Naive thymus-derived CD4-positive, alpha-beta T cell (primary cell): ENCODE measurements at places on chromosomes 5 and 9. TPM values are rescaled to one million over a fixed set of nuclear protein-coding genes. Genes with fewer than 3 reads are reported as not detected.

DNA sequence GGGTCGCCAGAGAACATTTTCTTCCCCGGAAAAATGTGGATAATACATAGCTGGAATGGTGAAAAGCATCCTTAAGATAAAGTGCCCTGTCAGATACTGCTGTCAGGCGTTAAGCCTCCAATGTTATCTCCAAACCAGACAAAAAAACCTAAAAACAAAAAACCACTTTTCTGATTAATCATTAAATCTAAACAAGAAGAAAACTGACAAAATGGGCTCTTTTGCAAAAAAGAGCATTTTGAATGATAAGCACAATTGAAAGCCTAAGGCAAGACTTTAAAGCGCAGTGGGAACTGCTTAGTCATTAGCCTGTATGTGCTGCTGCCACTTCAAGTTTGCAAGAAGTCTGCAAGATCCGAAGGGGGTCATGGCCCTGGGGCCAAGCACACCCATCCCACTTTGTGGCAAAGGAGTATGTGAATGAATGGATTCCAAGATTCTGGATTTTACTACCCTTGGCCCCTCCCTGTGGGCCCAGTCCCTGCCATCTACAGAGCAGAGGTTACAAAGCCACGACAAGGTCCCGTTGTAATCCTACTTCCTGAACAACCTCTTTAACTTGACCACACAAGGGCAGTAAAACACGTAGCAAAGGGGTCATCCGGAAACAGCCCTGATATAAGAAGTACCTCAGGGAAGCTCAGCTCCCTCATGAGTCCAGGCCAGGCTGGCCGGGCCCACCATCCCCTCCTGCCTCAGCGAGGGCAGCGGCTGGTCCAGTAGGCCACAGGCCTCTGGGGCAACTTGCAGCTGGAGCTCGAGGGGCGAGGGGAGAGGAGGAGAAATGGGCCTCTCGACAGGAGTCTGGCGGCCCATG, 29.7 kb downstream of the SHB start:
- no peak for DNase-seq
- no peaks in the 10 kb centered on the region for H3K36me3 ChIP-seq
- H3K4me1 ChIP-seq: no peaks in the 10 kb centered on the region
- no peak overlapping the region for H3K27ac ChIP-seq
- no peak overlapping the region for H3K4me3 ChIP-seq

DNA sequence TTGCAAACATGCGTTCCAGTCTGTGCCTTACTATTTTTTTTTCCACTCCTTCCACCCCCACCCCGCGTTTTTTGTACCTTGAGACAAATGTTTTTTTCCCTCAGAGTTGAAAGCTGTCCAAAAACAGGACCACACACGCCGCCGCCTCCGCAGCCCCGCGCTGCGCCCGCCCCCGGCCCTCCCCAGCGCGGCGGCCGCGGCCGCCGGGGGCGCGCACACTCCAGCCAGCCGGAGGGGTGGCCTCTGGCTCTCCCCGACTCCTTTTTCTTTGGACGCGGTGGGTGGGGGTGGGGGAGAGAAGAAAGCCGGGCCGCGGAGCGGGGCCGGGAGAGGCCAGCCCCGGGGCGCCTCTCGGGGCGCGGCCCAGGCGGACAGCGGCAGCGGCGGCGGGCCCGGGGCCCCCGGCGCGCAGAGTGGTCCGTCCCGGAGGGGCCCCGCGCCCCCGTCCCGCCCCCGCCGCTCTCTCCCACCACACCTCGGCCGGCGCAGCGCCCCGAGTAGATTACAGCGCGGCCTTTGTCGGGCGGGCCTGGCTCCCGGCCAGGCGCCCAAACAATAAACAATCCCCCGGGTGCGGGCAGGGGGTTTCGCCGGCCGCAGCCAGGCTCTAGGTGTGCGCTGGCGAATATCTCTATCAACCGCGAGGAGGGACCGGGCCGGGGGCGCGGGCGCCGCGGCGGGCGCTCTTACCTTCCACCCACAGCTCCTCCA, 10.9 kb downstream of the PTCH1 start:
- H3K4me1 ChIP-seq: peaks cover 7% of the 10 kb centered on the region
- peak overlapping the region; percentile 54 for H3K27ac ChIP-seq
- H3K27me3 ChIP-seq: no peaks in the 10 kb centered on the region
- H3K36me3 ChIP-seq: no peaks in the 10 kb centered on the region

DNA sequence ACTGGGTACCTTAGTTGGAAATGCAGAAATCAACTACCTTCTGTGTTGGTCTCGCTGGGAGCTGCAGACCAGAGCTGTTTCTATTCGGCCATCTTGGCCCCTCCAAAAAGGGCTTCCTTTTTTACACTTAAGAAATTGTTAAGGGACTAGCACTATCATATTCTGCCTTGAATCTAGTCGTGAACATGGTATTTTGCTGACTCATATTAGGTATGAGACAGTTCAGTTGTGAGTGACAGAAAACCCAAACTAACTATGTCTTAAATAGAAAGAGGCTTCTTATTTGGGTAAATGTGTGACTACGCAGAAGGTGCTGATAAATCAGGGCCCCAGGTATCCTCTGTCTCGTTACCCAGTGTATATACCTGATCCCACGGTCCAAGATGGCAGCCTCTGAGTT, 298.2 kb downstream of the EDIL3 start:
- H3K36me3 ChIP-seq: no peaks in the 10 kb centered on the region
- no peak for DNase-seq

DNA sequence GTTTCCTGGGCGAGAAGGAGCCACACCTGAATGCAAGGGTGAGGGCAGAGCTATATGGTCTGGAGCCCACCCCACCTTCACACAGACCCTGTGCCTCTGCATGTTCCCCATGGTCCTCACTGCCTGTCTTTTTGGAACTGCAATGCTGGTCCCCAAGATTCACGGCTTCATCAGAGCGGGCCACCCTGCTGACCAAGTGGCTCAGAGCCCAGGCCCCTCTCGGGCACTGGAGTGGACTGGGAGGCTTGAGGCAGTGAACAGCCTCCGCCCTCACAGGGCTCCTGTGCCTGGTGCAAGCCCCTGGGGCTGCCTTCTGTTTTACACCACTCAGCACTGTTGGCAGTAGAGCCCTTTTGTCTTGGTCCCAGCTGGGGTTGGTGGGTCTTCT, 143.2 kb downstream of the CACNA1B start:
- no peak for DNase-seq
- H3K36me3 ChIP-seq: no peaks in the 10 kb centered on the region
- H3K4me1 ChIP-seq: no peaks in the 10 kb centered on the region
- H3K27ac ChIP-seq: no peak overlapping the region
- no peaks in the 10 kb centered on the region for H3K27me3 ChIP-seq

DNA sequence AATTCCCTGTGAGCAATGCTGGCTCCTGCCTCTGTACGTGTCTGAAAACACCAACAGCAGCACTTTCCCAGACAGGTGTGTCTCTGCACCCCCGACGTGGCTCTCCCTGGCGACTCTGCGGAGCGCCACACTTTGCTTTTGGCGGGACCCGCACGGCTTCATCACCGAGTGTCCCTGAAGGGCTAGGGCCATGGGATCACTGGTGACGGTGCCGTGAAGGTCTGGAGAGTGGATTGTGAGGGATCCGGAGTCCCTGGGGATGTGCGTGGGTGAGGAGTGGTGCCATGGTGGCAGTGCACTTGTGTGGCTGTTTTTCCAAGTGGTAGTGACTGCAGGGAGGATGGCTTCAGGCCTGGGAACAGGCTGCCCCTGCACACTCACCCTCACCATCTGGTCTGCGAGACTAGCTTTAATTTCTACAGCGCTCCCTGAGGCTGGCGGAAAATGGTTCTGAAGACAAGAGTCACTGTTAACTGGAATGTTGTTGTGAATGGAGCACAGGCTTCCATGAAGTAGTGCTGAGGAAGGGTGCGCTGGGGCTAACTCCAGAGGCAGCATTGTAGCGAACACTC, 3.2 kb downstream of the NKD2 start:
- no peak for DNase-seq
- H3K36me3 ChIP-seq: no peaks in the 10 kb centered on the region

- H3K4me3 ChIP-seq: no peak overlapping the region
- no peaks in the 10 kb centered on the region for H3K4me1 ChIP-seq
- H3K27ac ChIP-seq: no peak overlapping the region
- H3K27me3 ChIP-seq: no peaks in the 10 kb centered on the region
- no peak for DNase-seq
Observed at GRCh38 chr5:110371725-110372041, 354.8 kb downstream of the TMEM232 start.

DNA sequence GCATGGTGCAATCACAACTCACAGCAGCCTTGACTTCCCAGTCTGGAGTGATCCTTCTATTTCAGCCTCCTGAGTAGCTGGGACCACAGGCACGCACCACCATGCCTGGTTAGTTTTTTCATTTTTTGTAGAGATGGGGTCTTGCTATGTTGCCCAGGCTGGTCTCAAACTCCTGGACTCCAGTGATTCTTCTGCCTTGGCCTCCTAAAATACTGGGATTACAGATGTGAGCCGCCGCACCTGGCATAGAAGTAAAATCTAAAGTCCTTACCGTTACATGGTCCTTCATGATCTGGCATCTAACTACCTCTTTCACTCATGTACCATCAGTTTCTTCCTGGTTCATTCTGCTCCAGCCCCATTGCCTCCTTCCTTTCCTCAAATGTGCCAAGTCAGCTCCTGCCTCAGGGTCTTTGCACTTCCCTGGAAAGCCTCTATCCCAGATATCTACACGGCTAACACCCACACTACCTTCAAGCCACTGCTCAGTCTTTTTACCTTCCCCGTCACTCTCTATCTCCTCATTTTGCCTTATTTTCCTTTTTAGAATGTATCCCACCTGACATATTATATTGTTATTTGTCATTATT, 6.9 kb upstream of the RBM27 start:
- H3K36me3 ChIP-seq: no peaks in the 10 kb centered on the region
- no peak overlapping the region for H3K4me3 ChIP-seq
- H3K27ac ChIP-seq: no peak overlapping the region

GRCh38 chr9:75197561-75197960, 109.2 kb downstream of the OSTF1 start:
- no peaks in the 10 kb centered on the region for H3K36me3 ChIP-seq
- no peak overlapping the region for H3K4me3 ChIP-seq
- H3K27me3 ChIP-seq: no peaks in the 10 kb centered on the region
- H3K4me1 ChIP-seq: no peaks in the 10 kb centered on the region

GRCh38 chr5:68456756-68457217, 241.2 kb downstream of the PIK3R1 start:
- DNase-seq: no peak
- no peaks in the 10 kb centered on the region for H3K36me3 ChIP-seq
- H3K4me1 ChIP-seq: no peaks in the 10 kb centered on the region
- H3K4me3 ChIP-seq: no peak overlapping the region
- no peaks in the 10 kb centered on the region for H3K27me3 ChIP-seq

- no peak for DNase-seq
- no peaks in the 10 kb centered on the region for H3K27me3 ChIP-seq
- H3K4me1 ChIP-seq: no peaks in the 10 kb centered on the region
- no peak overlapping the region for H3K4me3 ChIP-seq
Observed at GRCh38 chr5:10645146-10645545, 81.3 kb downstream of the ANKRD33B start.

DNA sequence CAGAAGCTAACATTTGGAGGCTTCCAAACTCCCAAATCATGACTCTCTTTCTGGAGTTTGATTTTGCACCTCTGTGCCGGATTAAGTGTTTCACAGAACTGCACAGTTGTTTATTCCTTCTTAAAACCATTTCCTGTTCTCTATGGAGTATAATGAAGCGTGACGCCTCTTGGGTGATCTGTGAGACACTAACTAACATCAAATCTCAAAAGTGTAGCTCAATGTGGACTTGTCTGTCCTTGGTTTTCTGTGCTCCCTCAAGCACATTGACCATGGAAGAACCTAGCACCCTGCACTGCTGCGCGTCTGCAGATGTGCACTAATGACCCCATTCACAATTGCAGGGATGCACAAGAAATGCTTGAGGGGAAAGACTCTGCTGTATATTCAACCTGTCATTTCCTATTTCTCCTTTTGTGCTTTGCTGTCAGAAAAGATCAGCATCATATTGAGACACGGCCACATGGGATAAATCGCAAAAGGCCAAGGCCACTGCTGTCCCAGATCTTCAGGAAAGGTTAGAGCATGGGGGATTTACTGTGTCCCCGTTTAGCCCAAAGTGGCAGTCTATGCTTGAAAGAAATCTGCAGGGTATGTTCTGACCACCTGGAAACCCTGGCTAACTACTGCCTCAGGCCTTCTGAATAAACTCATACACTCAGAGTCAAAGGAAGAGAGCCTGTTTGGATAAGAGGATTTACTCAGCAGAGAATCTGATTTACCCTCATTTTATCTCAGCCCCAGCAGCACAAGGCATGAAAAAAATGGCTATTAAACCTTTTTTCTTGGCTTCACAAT, 109.6 kb downstream of the BAAT start:
- DNase-seq: no peak
- H3K27me3 ChIP-seq: no peaks in the 10 kb centered on the region
- H3K4me1 ChIP-seq: no peaks in the 10 kb centered on the region
- no peak overlapping the region for H3K27ac ChIP-seq

DNA sequence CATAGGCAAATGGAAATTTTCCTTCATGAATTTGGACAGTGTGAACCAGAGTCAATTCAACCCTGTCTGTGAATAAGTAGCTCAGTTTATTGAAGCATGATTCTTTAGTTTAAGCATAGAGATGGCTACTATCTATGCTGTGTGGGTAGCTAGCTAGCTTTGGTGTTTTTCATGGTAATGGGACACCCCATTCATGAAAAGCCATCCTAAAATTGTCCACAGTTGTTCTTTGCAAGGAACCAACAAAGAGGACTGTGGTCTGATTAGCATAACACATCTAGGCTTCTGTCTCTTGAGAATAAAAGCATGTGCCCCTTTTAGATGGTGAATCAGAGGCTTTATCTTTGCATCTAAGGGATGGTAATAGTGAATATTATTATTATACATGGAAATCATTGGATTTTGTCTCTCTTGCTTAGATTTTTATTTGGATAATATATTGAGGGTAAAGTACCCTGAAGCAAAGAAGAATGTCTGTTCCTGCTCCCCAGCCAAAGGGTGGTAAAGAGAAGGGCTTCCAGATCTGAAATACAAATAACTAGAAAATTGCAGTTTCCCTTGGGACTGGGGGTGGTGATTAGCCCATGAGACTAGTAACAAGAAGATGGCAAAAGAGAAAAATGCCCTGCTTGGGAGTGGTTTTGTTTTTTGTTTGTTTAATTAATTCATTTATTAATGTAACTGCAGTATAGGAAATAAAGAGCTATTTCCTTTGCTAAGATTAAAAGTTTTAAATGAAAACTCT, 624.2 kb upstream of the ZNF608 start:
- no peak for DNase-seq
- no peaks in the 10 kb centered on the region for H3K4me1 ChIP-seq
- no peaks in the 10 kb centered on the region for H3K36me3 ChIP-seq
- H3K27me3 ChIP-seq: no peaks in the 10 kb centered on the region

DNA sequence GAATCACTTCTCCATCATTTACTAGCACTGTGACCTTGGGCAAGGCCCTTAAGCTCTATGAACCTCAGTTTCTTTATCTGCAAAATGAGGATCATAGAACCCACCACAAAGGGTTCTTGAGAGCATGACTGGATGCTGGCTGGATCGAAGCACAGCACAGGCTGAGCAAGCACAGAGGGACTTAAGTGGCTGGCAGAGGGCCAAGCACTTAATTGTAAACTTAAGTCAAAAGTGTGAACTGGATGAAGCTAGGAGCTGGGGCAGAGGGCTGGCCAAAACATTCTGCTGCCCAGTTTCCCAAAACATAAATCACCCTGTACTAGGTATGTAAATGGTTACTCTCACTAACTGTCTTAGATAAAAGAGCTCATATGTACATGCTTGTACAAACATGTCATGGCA, 112.3 kb upstream of the WWC1 start:
- no peak for DNase-seq
- H3K36me3 ChIP-seq: no peaks in the 10 kb centered on the region
- H3K4me3 ChIP-seq: no peak overlapping the region

Gene SPATA31D4
- total RNA-seq: not detected

Gene MOB3B
- 0.76 TPM for total RNA-seq

Gene CD14
- total RNA-seq: 198 TPM

Gene IL5
- total RNA-seq: not detected

Gene TTC39B
- total RNA-seq: 37.8 TPM
